Stimulated activated CD8-positive, alpha-beta memory T cell treated with anti-CD3 and anti-CD28 coated beads, Interleukin-7, amount 100 ng/mL, for 1 hour (primary cell): ENCODE measurements at places on chromosomes 4 and X.

GRCh38 chrX:155086202-155086840 lies 15.0 kb downstream of the BRCC3 start:
- DNase-seq: no peak

- no peak for DNase-seq
These were observed 16.9 kb downstream of the TRIM75 start for GRCh38 chr4:165070560-165070959.

DNA sequence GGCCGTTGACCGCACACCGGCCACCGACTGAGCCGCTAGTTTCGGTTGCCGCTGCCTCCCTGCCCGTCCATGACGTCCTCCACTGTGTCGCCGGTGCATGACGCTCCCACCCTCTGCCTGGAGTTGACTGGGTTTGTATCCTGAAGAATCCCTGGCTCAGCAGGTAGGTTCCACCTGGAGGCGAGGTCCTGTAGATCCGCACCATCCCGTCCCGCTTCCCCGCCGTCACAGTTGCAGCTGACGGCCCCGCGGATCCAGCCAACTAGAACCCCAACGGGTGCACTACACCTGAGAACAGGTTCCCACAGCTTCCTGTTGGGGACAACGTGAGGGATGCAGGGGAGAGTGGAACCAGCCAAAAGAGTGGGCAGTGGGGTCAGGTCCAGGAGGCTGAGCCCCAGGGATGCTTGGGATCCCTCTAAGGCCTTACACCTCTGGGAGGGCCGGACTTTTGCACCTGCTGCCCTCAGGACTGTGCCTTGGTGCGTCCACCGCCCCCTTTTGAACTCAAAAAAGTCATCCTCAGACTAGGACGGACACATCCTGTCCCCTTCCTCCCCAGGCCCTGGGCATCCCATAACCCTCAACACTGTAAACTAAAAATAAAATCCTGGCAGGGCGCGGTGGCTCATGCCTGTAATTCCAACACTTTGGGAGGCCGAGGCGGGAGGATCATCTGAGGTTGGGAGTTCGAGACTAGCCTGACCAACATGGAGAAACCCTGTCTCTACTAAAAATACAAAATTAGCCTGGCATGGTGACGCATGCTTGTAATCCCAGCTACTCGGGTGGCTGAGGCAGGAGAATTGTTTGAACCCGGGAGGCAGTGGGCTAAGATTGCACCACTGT lies 1.1 kb upstream of the SLBP start:
- no peak for DNase-seq

DNA sequence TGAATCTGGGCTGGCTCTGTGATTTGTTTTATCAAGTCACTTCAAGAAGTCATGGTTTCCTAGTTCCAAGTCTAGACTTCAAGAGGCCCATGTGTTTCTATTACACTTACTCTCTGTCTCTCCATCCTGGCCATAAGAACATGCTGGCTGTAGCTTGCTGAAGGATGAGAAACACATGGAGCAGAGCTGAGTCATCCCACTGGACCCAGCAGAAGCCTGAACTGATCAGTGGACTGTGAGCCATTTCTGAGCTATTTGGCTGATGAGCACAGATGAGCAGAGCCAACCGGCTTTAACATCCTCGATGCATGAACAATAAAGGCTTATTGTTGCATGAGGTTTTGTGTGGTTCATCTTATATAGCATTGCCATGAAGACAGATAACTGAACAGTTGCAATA lies 290.6 kb upstream of the BOD1L1 start:
- no peak for DNase-seq

GRCh38 chr4:161841759-161842158 lies 322.0 kb downstream of the FSTL5 start:
- DNase-seq: no peak

- DNase-seq: no peak
These were observed 2.8 kb downstream of the CCNQ start for GRCh38 chrX:153595859-153596857.

- DNase-seq: no peak
These were observed 14.5 kb upstream of the LDB2 start for GRCh38 chr4:16912896-16913295.

DNA sequence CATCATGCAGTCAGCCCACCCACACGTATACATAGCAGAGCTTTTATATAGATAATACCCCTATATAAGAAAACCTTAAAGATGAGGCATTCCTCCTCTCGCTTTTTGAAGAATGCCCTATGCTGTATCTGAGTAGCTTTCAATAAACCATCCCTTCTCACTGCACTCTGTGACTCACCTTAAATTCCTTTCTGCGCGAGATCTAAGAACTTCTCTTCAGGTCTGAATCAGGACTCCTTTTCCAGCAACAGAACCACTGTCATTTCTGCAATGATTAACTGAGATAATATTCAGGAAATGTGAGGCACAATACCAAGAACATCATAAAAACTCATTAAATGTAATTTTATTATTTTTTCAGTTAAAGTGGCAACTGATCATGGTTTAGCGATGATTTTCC lies 76.4 kb upstream of the DCLK2 start:
- DNase-seq: no peak

- DNase-seq: no peak
These were observed 36.0 kb downstream of the FUNDC1 start for GRCh38 chrX:44506678-44507077.
